M059J (cell line): ENCODE measurements at places on chromosomes 12 and 14.
A peak's percentile ranks its signal among the peaks of the same experiment; 100 is the strongest.

DNA sequence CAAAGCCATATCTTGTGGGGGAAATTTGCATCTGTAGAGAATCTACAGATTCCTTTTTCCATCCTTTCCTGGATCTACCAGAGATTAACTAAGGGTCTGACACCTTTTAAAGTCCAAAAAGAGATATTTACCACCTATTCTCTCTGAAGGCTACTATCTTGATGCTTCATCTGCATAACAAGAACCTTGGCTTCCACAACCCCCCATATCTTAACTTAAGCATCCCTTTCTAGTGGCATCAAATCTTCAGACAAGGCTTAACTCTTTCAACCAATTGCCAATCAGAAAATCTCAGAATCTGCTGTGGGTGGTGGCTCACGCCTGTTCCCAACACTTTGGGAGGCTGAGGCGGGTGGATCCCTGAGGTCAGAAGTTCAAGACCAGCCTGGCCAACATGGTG, 74.3 kb upstream of the FICD start:
- no peak for DNase-seq

GRCh38 chr12:29071099-29071498, 78.0 kb upstream of the FAR2 start:
- DNase-seq, result peak; percentile 12

DNA sequence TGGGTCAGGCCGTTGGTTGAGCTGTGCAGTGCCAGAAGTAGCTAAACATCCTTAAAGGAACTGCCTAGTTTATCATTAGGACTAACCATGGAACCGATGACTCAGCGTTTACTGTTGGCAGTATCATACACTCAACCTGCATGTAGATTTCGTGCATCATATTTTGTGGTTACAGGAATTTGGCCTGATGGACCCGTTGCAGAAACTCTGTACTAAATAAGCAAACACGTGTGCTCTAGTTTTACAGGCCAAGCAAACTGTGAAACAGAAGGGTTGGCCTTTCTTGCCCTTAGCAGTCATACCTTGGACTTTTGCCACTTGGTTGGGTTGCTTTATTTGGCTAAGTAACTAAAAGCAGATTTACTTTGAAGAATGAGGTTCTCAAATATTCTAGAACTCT, 35.6 kb downstream of the DGLUCY start:
- DNase-seq, result peak; percentile 98

- DNase-seq, result no peak
These were observed 488.9 kb downstream of the MDGA2 start for GRCh38 chr14:47186486-47186885.

DNA sequence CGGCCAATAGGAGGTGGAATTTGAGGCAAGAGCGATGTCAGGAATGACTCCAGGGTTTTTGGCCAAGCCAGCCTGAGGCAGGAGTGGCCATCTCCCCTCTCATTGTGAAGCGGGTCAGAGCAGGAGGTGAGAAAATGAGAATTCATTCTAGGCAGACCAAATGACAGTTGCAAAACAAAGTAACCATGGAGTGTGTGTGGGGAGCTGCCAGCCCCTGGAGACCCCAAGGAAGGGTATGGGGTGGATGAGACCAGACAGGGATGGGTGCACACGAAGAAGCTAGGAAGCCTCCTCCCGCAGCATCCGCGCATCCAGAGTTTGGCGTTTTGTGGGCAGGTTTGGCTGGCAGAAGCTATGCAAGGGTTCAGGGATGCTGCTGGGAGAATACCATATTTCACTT, 38.8 kb downstream of the FZD10 start:
- no peak for DNase-seq

DNA sequence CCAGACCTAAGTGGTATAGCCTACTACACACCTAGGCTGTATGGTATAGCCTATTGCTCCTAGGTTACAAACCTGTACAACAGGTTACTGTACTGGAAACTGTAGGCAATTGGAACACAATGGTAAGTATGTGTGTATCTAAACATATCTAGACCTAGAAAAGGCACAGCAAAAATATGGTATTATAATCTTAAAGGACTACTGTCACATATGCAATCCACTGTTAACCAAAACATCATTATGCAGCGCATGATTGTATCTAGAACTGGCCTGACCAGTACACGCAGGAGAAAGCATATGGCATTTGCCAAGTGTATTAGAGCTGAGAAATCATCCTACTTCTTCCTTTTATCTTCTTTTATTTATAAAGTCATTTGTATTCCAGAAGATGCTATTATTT, 75.5 kb downstream of the SLC8A3 start:
- no peak for DNase-seq

- DNase-seq, result no peak
These were observed 279.7 kb downstream of the ZFP36L1 start for GRCh38 chr14:68513137-68513536.

DNA sequence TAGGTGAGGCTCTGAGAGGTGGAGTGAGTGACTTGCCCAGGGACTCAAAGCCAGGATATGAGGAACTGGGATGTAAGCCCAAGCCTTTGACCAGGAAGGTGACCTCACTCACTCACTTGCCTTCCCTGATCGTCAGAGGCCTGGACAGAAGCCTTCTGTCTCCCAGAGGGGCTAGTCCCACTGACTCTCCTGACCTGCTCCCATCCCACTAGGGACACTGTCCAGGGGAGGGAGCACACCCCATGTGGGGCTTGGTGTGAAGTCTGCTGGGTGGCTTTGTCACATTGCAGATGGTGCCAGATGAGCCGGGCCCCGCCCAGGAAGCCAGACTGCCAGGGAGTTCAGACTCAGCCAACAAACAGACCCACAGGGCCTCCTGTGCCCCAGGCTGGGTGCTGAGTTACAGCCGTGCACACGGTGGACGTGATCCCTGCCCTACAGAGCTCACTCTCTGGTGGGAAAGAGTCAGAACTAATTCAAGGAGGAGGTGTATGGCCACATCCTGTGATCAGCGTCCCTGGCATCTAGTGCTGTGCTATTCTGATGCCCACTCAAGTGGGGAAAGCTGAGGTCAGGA, 28.3 kb downstream of the MMAB start:
- DNase-seq, result peak; percentile 89

GRCh38 chr12:6778574-6779550, 6.5 kb downstream of the LAG3 start:
- DNase-seq, result peak; percentile 90

DNA sequence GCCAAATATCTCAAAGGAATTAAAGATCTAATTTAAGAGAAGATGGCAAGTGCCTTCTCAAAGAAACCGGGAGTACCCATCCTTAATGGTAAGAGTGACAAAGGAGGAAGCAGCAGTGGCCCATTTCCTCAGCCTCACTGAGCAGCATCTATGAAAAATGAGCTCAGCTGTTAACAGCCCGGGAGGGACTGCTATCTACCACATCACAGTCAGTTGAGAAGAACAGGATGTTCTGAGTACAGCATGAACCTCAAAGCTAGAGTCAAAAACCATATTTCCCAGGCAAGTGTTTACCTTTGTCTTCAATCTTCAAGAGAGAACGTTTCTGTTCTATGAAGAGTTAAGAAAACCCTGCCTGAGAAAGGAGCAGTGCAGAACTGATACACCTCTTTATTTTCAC, 115.0 kb downstream of the BTG1 start:
- DNase-seq, result no peak

- DNase-seq, result no peak
These were observed 62.3 kb downstream of the SUSD6 start for GRCh38 chr14:69673578-69674305.

- DNase-seq, result peak; percentile 86
These were observed 71.4 kb downstream of the AKAP6 start for GRCh38 chr14:32400480-32400879.

- DNase-seq, result peak; percentile 99
These were observed 167.4 kb upstream of the HMGA2 start for GRCh38 chr12:65656891-65657351.

GRCh38 chr12:81337886-81338285, 260.0 kb downstream of the ACSS3 start:
- DNase-seq, result no peak

DNA sequence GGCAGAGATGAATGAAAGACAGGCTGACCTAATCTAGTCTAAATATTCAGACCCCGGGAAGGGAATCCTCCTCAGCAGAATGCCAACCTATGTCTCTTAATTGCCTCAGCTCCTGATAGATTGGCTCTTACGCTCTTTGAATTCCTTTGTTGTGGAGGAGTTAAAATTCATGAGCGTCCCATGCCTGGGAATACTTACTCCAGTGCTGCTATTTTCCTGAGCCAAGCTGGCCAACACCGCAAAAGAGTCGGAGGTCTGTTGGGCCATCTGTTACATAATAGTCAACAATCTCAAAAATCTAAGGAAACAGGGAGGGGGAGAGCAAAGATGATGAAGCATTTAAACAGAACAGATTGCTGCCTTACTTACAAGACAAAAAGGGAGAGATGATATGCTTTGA, 182.8 kb downstream of the ASCL1 start:
- no peak for DNase-seq

- peak; percentile 4 for DNase-seq
These were observed 277.9 kb downstream of the SSPN start for GRCh38 chr12:26473291-26473690.

- DNase-seq, result no peak
These were observed 18.6 kb downstream of the CHGA start for GRCh38 chr14:92941531-92941930.

- DNase-seq, result no peak
These were observed 395.5 kb downstream of the ZFP36L1 start for GRCh38 chr14:68397371-68397811.

GRCh38 chr14:95513291-95513690, 3.2 kb downstream of the SYNE3 start:
- DNase-seq, result no peak

GRCh38 chr12:25583545-25583944, 30.5 kb upstream of the LMNTD1 start:
- DNase-seq, result peak; percentile 28

- DNase-seq, result no peak
These were observed 84.4 kb downstream of the ARF6 start for GRCh38 chr14:49977126-49977841.
